ENCODE measurements at places on chromosomes 3 and 15.
A peak's percentile ranks its signal among the peaks of the same experiment; 100 is the strongest.

GRCh38 chr3:31981206-31982181, at the start of the genes OSBPL10 and ZNF860:
TSS of gene OSBPL10 (minus strand) at chr3:31981262. CDS start at chr3:31981179, 83 bp downstream.
TSS of gene ZNF860 (plus strand) at chr3:31981750. CDS start at chr3:31989080, 7,330 bp downstream.
- DNase-seq, result peak; percentile 16

- DNase-seq, result no peak
Observed at GRCh38 chr3:23809294-23809693, 3.5 kb downstream of the UBE2E1 start.

DNA sequence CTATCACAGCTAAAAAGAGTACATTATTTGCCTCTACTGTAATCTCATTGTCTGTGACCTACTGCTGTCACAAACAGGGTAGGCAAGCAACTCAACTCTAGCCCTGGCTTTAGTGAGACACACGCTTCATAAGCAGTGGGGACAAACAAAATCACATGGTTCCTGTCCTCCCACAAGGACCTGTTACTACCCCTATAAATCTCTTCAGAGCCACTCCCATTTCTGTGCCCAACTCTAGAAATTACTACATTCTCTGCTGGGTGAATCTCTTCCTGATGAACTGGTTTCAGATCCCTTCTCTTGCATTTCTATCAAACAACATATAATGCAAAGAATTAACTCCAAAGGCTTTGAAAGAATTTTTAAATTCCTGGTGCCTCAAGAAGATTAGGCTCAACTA, 117.3 kb downstream of the DMXL2 start:
- DNase-seq, result no peak

DNA sequence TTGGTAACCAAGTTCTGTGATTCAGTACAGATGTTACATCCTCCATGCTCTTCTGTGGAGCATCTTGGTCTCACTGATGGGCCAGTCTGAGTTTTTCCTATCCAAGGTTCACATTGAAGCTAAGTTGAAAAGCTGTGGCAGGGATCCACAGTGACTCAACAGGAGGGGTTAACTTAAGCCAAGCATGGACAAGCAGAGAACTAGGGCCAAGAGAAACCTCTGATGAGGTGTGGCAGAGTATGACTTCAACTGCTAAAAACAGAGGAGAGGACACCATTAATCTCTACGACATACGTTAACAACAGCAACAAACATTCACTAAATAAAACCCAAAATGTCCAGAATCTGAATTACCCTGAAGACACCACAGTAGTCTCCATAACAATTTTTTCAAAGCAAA, 268.1 kb upstream of the UBE2E2 start:
- DNase-seq, result no peak

DNA sequence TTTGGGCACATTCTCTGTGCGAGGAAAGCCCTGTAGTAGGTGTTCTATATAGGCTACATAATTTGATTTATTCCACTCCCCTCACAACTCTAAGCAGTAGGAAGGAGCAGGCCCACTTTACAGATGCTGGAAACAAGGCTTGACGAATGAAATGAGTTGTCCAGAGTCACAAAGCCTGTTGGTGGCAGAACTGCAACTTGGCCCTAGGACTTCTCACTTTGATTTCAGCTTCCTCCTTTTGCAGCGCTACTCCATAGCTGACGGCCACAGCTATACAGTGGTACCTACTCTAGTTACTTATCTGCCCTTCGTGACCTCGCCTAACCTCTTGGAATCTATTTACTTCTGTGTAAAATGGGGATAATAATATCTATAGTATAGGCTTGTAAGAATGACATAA, 2.5 kb upstream of the IRAK2 start:
- DNase-seq, result no peak

GRCh38 chr15:94963953-94964352, 732.6 kb downstream of the MCTP2 start:
- no peak for DNase-seq

All from activated CD8-positive, alpha-beta memory T cell treated with anti-CD3 and anti-CD28 coated beads, Interleukin-2, amount 50 U/mL, for 4 hours (primary cell).